Epithelial cell of esophagus (primary cell): ENCODE measurements at places on chromosomes 4 and X.
A peak's percentile ranks its signal among the peaks of the same experiment; 100 is the strongest.

- DNase-seq = no peak
Measured at GRCh38 chr4:164192844-164193243, 561.1 kb upstream of the SMIM31 start.

DNA sequence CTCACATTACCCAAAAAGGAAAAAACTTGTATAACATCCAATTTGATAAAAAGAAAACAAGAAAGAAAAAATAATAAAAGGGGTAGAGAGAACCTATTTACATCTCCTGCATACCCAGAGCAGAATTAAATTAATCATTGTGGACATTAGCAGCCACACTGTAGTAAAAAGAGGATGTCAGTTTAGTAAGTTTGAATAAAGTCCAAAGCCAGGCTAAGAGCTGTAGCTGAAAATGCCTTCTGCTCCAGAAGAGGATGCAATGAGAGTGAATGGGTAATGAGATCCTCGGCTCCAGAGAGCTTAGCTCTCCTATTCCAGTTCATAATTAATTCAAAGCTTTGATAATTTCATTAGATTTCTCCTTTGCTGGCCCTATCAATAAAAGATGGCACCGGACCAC, 78.2 kb downstream of the SLC10A7 start:
- DNase-seq = no peak

DNA sequence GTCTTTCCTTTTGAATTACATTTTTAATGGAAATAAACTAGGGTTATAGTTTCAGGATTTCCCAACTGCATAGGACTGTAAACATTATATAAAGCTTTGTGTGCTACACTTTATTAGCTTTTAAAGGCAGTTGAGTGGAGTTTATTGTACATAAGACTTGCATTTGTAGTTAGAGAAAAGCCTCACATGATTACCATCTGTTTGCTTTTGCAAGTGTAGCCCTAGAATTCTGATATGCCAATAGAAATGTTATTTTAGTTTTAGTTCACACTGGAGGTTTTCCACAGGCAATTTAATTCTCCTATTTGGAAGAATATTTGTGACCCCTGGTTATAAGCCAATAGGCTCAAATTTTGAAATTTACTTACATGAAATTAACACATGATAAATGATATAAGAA, 41.3 kb upstream of the ANK2 start:
- no peak for DNase-seq

DNA sequence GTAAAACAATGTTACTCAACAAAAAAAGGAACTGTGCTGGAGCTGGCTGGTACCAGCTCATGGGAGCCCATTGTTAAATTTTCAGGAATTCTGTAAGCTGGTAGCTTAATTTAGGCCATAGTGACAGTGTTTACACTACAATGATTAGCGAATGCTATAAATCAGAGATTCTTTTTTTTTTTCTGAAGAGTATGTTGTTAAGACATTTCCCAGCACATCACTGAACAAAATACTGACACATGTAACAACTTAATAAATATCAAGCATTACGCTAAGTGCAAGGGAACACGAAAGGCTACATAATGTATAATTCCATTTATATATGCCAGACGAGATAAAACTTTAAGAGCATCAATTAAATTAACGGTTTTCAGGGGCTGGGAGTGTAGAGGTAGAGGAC, 4.4 kb downstream of the WDFY3 start:
- DNase-seq = no peak

- DNase-seq = no peak
Measured at GRCh38 chr4:25694466-25694865, 38.8 kb downstream of the SLC34A2 start.

DNA sequence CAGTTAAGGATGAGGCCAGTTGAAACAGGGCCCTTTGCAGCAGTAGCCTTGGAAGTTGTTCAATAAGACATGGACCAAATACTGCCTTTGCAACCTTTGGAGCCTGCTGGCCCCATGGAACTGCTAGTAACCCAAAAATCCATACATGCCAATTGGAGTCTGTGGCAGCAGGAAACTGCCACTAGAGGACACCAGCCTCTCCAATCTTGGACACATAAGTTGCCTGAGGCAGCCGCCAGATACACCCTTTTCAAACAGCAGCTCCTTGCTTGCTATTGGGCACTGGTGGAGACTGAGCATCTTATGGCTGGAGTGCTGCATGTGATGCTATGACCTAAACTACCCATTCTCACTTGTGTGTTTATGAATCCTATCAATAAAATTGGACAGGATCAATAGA, 14.8 kb upstream of the LAP3 start:
- peak; percentile 7 for DNase-seq

DNA sequence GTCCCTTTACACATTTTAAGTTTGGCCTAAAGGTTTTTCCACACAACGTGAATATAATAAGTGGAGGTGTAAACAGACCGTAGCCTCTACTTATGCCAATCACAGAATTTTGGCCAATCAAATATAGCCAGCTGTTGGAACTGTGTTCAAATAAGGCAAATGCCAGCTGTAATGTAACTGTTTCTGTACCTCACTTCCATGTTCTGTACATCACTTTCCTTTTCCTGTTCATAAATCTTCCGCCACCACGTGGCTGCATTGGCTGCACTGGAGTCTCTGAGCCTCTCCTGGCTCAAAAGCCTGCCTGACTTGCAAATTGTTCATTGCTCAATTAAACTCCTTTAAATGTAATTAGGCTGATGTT, 105.1 kb upstream of the SMIM31 start:
- peak; percentile 6 for DNase-seq
